ENCODE measurements at places on chromosomes 2 and 18.

GRCh38 chr2:28322051-28322450, 70.6 kb upstream of the FOSL2 start:
- DNase-seq: no peak

GRCh38 chr18:77560341-77560992, 310.8 kb downstream of the GALR1 start:
- DNase-seq: no peak

DNA sequence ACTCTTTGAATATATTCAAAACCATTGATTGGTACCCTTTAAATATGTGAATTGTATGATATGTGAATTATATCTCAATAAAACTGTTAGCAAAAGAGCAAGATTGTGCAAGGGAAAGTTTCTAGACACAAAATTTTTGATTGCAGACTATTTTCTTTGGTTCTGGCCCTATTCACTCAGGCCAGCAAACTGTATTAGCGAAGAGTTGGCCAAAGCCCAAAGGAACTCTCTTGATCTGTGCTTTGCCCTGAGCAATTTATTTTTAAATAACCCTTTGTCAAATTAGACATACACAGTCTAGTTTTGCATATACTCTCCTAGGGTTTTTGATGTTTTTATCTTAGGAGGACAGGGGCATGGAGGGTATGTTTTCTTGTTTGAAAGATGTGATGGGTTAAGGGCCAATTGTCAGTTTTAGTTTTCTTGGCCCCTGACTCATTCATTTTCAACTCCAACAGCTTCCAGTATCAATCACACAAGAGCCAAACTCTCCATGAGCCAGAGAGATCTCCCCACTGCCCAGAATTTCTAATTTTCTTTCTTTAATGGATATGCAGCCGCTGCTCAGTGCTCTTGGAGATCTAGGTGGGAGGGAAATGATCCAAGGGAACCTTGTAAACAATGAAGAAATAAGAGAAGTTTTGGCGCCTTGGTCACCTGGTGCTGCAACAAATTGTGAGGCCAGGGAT, 231.5 kb downstream of the SRBD1 start:
- DNase-seq: no peak

DNA sequence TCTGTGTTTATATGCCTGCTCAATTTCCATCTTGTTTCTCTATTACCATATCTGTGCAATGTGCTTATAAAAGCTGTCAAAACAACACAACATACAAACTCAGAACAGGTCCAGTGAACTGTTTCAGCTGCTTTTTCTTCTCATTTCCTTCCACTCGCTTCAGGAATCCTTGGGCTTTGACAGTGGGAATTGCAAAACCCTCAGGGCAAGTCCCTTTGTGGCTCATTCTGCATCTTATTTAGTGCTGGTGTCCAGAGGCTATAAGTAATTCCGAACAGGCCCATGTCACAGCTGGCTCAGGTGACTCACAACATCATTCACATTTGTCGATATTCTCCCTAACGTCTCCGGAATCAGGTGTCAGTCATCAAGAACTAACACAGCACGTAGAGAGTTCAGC, 309.9 kb upstream of the ZNF521 start:
- no peak for DNase-seq

DNA sequence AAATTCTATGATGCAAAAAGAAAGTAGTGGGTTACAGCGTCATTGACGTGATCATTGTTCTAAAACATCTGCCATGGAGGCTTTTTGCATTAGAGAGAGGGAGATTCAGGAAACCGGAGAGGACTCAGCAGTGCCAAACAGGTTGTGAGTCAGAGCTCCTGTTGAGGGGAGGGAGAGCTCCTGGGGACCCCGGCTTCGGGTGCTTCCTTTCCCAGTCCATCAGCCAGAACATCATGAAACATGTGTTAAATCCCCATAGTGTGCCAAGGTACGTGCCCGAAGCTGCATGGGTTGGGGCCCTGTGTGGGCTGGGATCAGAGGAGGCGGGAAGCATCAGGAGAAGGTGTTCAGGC, 791 bp upstream of the CYRIA start:
- DNase-seq: no peak

GRCh38 chr2:218799990-218800389, 18.0 kb downstream of the CYP27A1 start:
- DNase-seq: no peak

Measured in activated naive CD4-positive, alpha-beta T cell treated with anti-CD3 and anti-CD28 coated beads, Interleukin-2, amount 50 U/mL, for 16 hours (primary cell).